ENCODE measurements at places on chromosomes 5 and 9.

GRCh38 chr9:79266986-79267385 is 304.8 kb upstream of the TLE4 start:
- no peak for DNase-seq

GRCh38 chr5:109695005-109695926 is 5.5 kb downstream of the MAN2A1 start:
- no peak for DNase-seq

GRCh38 chr5:79032031-79032695 is 37.3 kb downstream of the DMGDH start:
- no peak for DNase-seq

- DNase-seq: no peak
These were observed 12.4 kb upstream of the CRB2 start for GRCh38 chr9:123343443-123344191.

- DNase-seq: no peak
These were observed 62.9 kb downstream of the EFNA5 start for GRCh38 chr5:107607671-107608345.

DNA sequence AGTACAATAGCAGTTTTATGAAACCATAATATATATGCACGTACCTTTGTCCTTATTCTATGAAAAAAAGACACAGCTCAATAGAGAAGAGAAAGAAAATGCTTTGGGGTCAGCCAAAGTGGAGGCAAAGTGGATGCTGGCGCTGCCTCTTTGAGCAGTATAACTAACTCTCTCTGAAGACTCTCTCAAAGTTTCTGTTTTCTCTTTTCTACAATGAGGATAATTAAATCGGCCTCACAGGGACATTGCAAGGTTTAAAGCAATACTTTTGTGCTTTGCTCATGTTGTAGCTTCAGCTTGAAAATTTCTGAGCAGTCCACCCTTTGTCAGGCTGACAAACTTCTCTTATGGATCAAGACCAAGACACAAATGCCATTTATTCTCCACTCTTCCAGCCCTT is 455.1 kb upstream of the MPDZ start:
- no peak for DNase-seq

DNA sequence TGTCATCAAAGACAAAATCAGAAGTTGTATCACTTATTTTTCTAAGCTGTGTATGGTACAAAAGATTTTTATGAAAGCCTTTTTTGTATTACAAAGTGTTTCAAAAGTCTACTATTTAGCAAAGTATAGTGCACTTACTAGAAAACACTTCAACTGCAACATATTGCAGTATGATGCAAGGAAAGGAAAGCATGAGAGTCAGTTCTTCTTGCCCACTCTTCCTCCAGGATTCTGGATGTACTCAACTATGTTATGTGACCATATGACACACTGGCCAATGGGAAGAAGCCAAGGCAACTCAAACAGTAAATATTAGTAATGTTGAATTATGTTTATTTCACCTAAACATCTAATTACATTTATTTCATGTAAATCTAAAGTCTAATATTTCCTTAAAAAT is 49.5 kb upstream of the TYRP1 start:
- no peak for DNase-seq

DNA sequence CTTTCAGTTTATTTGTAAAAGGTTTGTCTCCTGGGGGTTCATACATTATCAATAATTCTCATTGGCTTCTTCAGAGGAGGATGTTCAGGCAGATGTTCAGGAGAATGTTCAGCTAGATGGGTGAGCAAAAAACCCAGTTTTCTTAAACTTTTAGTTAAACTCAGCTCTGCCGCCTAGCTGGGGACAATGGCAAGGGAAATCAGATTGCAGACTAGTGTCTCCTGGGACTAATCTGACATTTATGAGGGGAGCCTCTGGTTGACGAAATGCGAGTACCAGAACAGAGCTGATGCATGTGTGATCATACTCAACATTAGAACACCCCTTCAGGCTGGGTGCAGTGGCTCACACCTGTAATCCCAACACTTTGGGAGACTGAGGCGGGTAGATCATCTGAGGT is 314.4 kb downstream of the ARL15 start:
- DNase-seq: no peak

GRCh38 chr9:126454795-126455194 is 128.2 kb downstream of the MVB12B start:
- no peak for DNase-seq

GRCh38 chr9:129900263-129901027 is 65.2 kb downstream of the USP20 start:
- no peak for DNase-seq

DNA sequence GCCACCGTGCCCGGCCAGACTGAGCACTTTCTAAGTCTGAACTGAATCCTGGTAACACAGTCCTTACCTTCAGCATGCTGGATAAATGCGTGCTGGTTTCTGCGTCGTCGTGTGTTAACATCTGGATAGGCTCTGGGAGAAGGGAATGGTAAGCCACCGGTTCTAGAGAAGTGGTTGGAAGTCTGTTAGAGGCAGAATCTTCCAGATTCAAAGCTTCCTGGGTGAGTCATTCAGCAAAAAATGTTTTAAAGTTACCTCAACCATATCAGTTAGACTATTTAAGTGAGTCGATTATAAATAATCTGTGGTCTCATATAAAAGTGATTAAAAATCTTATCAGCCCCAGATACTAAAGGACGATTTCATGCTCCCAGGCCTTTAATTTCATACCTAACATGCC is 256.5 kb upstream of the NFIL3 start:
- DNase-seq: no peak

DNA sequence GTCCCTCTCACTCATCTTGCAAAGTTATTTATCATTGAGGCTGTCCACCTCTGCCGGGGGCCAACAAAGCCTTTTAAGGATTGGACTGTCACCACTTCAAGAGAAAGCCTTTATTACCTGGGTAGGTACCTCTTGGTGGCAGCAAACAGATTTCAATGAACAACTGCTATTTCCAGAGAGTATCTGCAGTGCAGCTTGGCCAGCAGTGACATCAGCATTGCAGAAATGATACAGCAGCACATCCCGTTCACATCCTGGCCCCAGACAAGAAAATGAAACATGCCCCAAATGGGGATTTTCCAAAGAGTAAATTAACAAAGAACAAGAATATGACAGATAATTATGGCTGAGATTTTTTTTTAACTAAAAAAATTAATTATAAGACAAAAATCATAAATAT is 2.3 kb upstream of the SPATA6L start:
- no peak for DNase-seq
